ENCODE measurements at places on chromosomes 1 and 21. TPM values are rescaled to one million over a fixed set of nuclear protein-coding genes. Genes with fewer than 3 reads are reported as not detected.

DNA sequence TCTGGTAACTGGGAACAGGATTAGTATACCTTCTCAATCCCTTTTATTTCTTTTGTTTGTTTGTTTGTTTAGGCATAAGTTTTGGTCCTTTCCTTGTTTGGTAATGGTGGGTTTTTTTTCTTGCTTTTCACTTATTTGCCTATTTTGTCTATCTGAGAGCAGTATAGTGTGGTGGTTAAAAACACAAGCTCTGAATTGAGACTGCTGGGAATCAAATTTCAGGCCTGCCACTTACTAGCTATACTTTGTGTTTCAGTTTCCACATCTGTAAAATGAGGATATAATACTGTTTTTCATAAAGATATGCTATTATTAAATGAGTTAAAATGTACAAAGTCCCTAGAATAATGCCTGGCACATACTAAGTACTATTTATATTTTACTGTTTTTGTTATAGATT is 81.6 kb upstream of the IVNS1ABP start:
- DNase-seq: no peak
- no peak overlapping the region for H3K4me3 ChIP-seq
- no peaks in the 10 kb centered on the region for H3K27me3 ChIP-seq
- no peak overlapping the region for H3K27ac ChIP-seq

- no peak overlapping the region for H3K27ac ChIP-seq
- H3K27me3 ChIP-seq: no peaks in the 10 kb centered on the region
- H3K4me1 ChIP-seq: no peaks in the 10 kb centered on the region
- no peak for DNase-seq
- H3K36me3 ChIP-seq: no peaks in the 10 kb centered on the region
Measured at GRCh38 chr1:98034505-98034904, 113.7 kb upstream of the DPYD start.

Gene SLC45A1
- 3.0 TPM for total RNA-seq

DNA sequence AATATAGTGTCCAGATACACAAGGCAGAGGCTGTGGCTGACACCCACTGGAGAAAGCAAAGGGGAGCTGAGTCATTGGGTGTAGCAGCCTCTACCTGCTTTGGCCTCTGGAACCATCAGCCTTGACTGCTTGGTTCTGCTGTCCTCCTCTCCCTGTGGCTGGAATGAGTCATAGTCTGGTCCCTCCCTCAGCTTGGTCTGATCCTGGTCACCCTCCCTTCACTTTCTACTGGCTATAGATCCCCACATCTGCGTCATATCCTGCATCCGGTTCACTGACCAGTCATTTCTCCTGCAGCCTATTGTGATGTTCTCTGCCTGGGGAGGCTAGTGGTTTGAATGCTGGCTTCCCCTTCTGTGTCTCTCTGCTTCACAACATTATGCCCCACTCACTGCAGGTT is 372.8 kb upstream of the DAB1 start:
- no peaks in the 10 kb centered on the region for H3K36me3 ChIP-seq
- H3K4me1 ChIP-seq: no peaks in the 10 kb centered on the region
- DNase-seq: no peak
- no peaks in the 10 kb centered on the region for H3K27me3 ChIP-seq

GRCh38 chr1:151259351-151259750 is 4.8 kb downstream of the PSMD4 start:
- H3K4me3 ChIP-seq: no peak overlapping the region
- H3K36me3 ChIP-seq: peaks cover 15% of the 10 kb centered on the region
- peaks cover 10% of the 10 kb centered on the region for H3K4me1 ChIP-seq
- H3K27ac ChIP-seq: no peak overlapping the region
- no peak for DNase-seq

DNA sequence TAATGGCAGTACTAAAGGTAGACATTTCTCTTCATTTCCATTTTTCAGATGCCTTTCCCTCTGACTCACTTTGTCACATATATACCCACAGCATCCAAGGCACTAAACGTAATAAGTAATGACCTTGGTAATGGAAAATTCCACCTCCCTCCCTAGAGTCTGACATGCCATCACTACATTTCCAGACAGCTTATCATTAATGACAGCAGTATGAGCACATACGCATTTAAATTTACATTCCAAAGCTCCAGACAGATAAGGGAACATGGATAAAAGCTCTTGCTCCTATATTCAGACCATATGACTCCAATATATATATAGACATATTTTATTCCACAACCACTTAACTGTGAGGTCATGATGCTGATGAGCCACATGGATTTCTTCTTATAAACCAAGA is 191.7 kb upstream of the GORAB start:
- H3K27me3 ChIP-seq: no peaks in the 10 kb centered on the region
- no peak overlapping the region for H3K27ac ChIP-seq
- no peak for DNase-seq
- H3K4me3 ChIP-seq: no peak overlapping the region
- no peaks in the 10 kb centered on the region for H3K4me1 ChIP-seq

DNA sequence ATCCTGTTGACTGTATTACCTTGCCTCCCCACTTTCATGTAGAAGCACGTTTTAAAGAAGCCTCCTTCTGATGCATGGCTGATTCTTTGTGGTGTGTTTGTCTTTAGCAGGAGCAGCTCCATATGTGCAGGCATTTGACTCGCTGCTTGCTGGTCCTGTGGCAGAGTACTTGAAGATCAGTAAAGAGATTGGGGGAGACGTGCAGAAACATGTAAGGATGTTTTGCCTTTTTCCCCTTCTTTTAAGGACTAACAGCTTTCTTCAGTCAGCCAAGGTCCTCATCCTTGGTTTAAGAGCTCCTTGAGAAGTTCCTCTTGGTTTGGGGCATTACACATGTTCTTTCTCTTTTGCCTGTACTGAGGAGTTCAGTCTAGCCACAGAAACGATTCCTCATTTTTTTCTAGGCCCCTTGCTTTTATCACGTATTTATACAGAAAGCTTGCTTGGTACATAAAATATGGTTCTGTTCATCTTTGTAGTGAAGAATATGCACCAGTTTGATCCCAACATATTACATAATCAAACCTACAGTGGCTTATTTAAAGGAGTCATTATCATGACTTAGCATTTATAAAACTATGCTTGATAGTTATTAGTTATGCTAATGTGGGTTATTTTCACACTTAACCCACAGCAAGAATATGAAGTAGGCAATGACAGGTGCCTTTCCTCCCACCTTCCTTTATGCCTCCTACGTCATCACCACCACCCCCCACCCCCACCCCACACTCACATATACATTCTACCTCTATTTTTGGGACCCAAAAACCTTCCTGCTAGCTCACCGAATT is 19.6 kb downstream of the CAP1 start:
- peaks cover 44% of the 10 kb centered on the region for H3K36me3 ChIP-seq
- H3K4me1 ChIP-seq: peaks cover 24% of the 10 kb centered on the region
- H3K27ac ChIP-seq: peak overlapping the region; percentile 67

DNA sequence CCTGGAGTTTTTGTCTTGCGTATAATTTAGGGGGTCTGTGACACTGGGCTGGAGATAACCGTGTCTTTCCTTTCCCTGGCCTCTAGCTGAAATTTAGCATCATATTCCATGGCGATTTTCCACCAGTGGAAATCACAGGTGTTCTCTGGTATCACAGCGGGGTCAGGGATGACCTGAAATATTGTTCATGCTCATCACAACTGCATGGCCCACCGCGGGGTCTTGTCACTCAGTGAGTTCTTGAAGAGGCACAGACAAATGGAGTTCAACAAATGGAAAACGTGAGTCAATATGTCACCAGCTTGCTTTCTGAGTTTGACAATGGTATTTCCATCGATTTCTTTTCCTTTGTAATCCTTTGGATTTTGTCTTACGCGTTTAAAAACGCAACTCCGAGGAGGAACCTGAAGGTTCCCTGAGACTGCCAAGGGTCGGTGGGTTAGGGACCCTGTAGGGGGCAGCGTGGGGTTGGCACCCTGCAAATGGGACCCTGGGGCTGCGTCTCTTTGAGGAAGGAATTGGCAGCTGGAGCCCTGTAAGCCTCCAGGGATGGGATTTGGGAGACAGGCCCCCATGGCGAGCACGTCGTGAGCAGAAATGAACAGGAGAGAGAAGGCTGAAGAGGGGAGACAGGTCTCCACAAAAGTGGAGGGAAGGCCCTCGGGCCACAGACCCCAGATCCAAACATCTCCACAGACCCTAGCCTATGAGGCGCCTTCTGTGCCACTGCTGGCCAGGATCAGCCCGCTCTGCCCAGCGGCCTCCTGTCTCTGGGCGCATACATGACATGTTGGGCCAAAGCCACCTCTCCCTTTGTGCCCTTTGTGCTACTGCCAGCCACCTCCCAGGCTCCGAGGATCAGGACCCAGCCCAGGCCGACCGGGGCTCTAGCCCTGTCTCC is 32.1 kb upstream of the RUNX3 start:
- no peak for DNase-seq
- H3K36me3 ChIP-seq: no peaks in the 10 kb centered on the region
- no peaks in the 10 kb centered on the region for H3K27me3 ChIP-seq
- H3K4me1 ChIP-seq: no peaks in the 10 kb centered on the region
- no peak overlapping the region for H3K27ac ChIP-seq

Gene EVI5
- 59.7 TPM for total RNA-seq

DNA sequence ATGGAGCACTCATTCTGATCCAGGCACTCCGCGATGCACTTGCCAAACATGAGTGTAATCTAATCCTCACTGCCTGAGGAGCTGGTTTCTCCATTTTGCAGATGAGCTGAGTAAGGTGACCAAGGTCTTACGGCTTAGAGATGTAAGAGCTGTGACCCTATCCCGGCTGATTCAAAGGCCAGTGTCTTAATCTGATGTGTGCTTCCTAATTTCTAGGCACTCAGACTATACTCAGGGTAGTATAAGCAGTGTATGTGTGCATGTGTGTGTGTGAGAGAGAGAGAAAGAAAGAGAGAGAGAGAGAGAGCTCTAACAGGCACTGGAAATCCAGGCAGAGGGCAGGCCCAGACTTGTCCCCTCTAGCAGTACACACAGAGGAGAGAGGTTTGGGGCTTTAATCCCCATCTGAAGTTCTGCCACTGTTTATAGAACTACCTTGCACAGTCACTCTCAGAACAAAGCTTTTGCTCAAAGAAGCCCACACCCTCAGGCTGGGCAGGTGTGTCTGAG is 188.2 kb downstream of the ZBTB18 start:
- DNase-seq: no peak
- no peaks in the 10 kb centered on the region for H3K27me3 ChIP-seq
- no peaks in the 10 kb centered on the region for H3K4me1 ChIP-seq
- H3K27ac ChIP-seq: no peak overlapping the region
- no peak overlapping the region for H3K4me3 ChIP-seq

Gene TMEM269
- total RNA-seq: not detected

Gene SLC9C2
- total RNA-seq: not detected

DNA sequence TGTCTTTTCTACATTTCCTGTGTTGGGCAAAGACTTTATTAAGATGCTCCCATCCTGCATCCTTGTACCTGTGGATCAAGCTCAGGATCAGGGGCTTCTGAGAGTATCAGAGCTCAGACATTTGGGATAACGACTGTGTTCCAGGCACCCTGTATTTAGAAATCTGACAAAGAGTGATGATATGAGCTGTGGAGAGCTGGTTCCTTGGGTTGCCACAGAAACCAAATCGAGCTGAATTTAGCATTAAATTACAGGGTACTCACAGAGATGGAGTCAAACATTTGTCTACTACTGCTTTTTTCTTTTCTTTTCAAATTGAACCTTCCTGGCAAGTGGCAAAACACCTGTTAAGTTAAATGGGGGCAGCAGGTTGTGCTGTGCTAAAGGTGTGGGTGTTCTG is 110.6 kb downstream of the XCL2 start:
- no peaks in the 10 kb centered on the region for H3K27me3 ChIP-seq
- H3K36me3 ChIP-seq: no peaks in the 10 kb centered on the region
- no peak for DNase-seq
- H3K4me1 ChIP-seq: no peaks in the 10 kb centered on the region

- H3K27ac ChIP-seq: no peak overlapping the region
- H3K4me1 ChIP-seq: no peaks in the 10 kb centered on the region
- H3K36me3 ChIP-seq: no peaks in the 10 kb centered on the region
- no peak overlapping the region for H3K4me3 ChIP-seq
- no peak for DNase-seq
Measured at GRCh38 chr1:169545472-169545871, 40.8 kb downstream of the F5 start.

DNA sequence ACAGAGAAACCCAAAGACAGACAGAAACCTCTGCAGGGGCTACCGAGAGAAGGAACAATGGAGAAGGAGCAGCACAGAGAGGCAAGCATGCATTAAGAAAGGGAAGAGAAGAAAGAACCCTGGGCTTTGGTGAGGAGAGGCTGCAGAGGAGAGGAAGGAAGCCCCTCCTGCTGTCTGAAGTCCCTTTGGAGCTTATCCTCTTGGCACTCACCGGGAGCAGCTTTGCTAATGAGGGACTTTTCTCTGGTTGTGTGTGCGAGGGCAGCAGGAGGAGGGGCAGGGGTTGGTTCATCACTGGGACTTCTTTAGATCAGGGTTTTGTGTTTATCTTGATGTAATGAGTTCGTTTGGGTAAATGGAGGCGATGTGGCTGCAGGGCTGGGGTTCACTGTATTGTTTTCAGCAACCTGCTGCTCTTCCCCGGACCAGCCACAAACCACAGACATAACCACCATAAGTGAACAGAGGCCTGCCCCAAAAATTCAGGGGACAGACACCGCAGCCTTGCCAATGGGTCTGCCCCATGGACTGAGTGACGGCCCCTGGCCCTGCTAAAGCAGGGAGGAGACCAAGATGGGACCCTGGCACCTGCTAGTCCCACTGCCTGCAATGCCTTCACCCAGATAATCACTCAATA is 100.6 kb downstream of the KCND3 start:
- DNase-seq: no peak
- no peaks in the 10 kb centered on the region for H3K36me3 ChIP-seq
- H3K27me3 ChIP-seq: no peaks in the 10 kb centered on the region
- H3K27ac ChIP-seq: no peak overlapping the region
- no peak overlapping the region for H3K4me3 ChIP-seq

- H3K36me3 ChIP-seq: no peaks in the 10 kb centered on the region
- H3K27me3 ChIP-seq: no peaks in the 10 kb centered on the region
- peaks cover 8% of the 10 kb centered on the region for H3K4me1 ChIP-seq
- H3K4me3 ChIP-seq: no peak overlapping the region
Measured at GRCh38 chr1:228691926-228692325, 43.4 kb upstream of the RHOU start.

Gene CELA2B
- total RNA-seq: not detected

GRCh38 chr1:42740851-42741580 is 980 bp upstream of the CLDN19 start:
- no peak overlapping the region for H3K27ac ChIP-seq
- peaks cover 3% of the 10 kb centered on the region for H3K36me3 ChIP-seq
- no peak overlapping the region for H3K4me3 ChIP-seq
- DNase-seq: no peak
- no peaks in the 10 kb centered on the region for H3K27me3 ChIP-seq

Gene SYT6
- total RNA-seq: 1.4 TPM

DNA sequence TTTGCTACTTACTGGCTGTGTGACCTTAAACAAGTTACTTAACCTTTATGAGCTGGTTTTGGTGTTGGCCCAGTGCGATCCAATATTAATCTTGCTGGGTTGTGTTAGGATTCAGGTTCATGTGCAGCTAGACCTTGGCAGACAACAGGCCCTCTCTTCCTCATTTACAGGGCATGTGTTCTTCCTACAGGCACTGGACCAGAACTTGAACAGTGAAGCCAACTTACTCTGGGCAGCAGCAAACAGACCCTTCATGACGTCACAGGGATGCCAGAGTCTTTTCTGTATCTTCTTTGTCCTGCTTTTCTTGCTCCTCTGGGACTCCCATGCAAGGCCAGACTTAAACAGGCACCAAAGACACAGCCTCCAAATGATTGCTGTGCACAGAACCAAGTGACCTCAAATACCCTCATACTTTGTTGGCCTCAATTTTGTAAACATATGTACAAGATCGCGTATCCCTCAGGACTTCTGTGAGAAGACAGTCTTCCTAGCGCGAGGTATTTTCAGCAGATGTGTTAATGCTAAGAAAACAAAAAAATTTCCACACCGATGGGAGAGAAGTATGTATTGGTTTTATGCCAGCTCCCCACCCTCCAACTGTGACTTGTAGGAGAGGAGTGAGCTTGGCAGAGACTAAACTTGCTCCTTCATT is 73.7 kb downstream of the URB2 start:
- DNase-seq: peak; percentile 24
- H3K36me3 ChIP-seq: no peaks in the 10 kb centered on the region
- H3K27me3 ChIP-seq: no peaks in the 10 kb centered on the region
- no peak overlapping the region for H3K4me3 ChIP-seq

Gene S100A1
- 139 TPM for total RNA-seq
